ENCODE measurements at places on chromosomes 3 and 15. TPM values are rescaled to one million over a fixed set of nuclear protein-coding genes. Genes with fewer than 3 reads are reported as not detected.

- no peaks in the 10 kb centered on the region for H3K27me3 ChIP-seq
- H3K36me3 ChIP-seq = no peaks in the 10 kb centered on the region
- no peak overlapping the region for H3K27ac ChIP-seq
- no peak for DNase-seq
These were observed 14.3 kb downstream of the SIAH2 start for GRCh38 chr3:150748684-150749047.

GRCh38 chr3:4421121-4421520, 45.9 kb downstream of the SUMF1 start:
- H3K27me3 ChIP-seq = no peaks in the 10 kb centered on the region
- no peak overlapping the region for H3K4me3 ChIP-seq
- DNase-seq = no peak
- H3K36me3 ChIP-seq = peaks cover 28% of the 10 kb centered on the region
- H3K27ac ChIP-seq = no peak overlapping the region
- H3K4me1 ChIP-seq = peaks cover 4% of the 10 kb centered on the region

DNA sequence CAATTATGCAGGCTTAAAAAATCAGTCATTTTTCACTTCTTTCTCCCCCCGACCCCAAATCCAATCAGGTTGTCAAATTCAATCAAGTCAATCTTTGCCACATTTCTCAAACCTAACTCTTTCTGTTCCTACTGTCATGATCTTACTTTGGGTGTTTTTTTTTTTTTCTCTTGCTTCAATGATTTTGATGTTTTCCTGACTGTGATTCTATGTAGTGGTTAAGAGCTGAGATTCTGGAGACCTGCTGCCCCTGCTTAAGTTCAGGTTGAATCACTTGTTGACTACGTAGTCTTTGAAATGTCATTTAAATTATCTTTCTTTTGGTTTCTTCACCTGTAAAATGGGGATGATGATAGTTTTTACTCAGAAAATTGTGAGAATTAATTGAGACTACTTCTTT, 117.5 kb downstream of the TPRG1 start:
- H3K36me3 ChIP-seq = no peaks in the 10 kb centered on the region
- no peaks in the 10 kb centered on the region for H3K27me3 ChIP-seq
- no peak for DNase-seq
- H3K4me3 ChIP-seq = no peak overlapping the region
- no peaks in the 10 kb centered on the region for H3K4me1 ChIP-seq

GRCh38 chr15:81054236-81054635, 53.5 kb downstream of the TLNRD1 start:
- no peak overlapping the region for H3K4me3 ChIP-seq
- no peak overlapping the region for H3K27ac ChIP-seq
- H3K36me3 ChIP-seq = no peaks in the 10 kb centered on the region

DNA sequence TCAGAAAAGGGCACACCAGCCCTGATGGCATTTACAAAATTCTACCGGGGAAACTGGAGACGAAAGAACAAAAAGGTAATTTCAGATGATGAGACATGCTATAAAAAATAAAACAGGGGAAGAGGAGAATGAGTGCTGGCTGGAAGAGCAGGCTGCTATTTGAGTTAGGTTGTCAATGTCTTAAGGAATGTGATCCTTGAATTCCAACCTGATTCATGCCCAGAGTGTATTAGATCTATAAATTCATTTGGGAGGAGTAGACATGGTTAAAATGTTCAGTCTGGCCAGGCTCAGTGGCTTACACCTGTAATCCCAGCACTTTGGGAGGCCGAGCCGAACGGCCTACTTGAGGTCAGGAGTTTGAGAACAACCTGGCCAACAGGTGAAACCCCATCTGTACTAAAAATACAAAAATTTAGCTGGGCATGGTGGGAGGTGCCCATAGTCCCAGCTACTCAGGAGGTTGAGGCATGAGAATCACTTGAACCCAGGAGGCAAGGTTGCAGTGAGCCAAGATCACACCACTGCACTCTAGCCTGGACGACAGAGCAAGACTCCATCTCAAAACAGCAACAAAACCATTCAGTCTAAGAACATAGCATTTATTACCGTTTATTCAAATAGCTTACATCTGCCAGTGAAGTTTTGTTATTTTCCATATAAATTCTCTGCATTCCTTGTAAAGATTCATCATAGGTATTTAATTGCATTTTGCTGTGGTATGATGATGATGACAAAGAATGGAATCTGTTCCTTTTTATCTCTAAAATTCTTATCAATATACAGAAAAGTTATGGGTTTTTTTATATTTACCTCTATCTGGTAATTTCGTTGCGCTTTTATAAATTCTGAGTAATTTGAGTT, 126.7 kb upstream of the NR2E3 start:
- H3K4me3 ChIP-seq = no peak overlapping the region
- no peak overlapping the region for H3K27ac ChIP-seq
- no peaks in the 10 kb centered on the region for H3K27me3 ChIP-seq
- no peaks in the 10 kb centered on the region for H3K36me3 ChIP-seq

GRCh38 chr3:112092496-112093179, 6.4 kb downstream of the C3orf52 start:
- no peaks in the 10 kb centered on the region for H3K36me3 ChIP-seq
- peak overlapping the region; percentile 71 for H3K27ac ChIP-seq
- H3K4me3 ChIP-seq = no peak overlapping the region
- H3K4me1 ChIP-seq = peaks cover 46% of the 10 kb centered on the region

- no peak for DNase-seq
- no peak overlapping the region for H3K4me3 ChIP-seq
- no peaks in the 10 kb centered on the region for H3K36me3 ChIP-seq
- H3K27me3 ChIP-seq = no peaks in the 10 kb centered on the region
These were observed 185.8 kb upstream of the TTC14 start for GRCh38 chr3:180416111-180416594.

DNA sequence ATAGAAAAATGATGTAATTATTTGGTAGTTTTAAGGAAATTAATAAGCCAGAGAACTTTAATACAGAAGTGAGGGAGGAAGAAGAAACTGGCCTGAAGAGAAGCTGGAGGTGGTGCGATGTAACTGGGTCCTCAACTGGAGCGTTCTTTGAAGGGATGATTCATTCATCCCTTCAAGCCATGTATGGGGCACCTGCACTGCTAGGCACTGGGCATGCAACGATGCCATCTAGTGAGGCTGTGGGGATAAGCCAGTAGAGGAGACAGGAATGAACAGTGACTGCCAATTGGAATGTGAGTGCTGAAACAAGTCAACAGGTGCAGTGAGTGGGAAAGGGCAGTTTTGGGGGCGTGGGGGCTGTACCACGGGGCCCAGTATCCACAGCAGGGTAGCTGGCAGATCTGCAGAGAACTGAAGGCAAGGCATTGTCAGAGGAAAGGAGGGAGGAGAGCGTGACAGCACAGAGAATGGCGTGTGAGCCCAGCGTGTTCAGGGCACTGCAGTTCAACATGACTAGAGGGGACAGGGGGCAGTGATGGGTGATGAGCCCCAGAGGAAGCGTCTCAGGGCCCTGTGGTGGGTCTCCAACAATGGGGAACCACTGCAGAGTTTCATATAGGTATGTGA, 3.8 kb upstream of the KIF23 start:
- peak; percentile 53 for DNase-seq
- no peaks in the 10 kb centered on the region for H3K27me3 ChIP-seq
- H3K36me3 ChIP-seq = no peaks in the 10 kb centered on the region
- peaks cover 19% of the 10 kb centered on the region for H3K4me1 ChIP-seq
- no peak overlapping the region for H3K4me3 ChIP-seq

- no peaks in the 10 kb centered on the region for H3K36me3 ChIP-seq
- no peak overlapping the region for H3K4me3 ChIP-seq
- H3K27ac ChIP-seq = no peak overlapping the region
These were observed 325.5 kb downstream of the SI start for GRCh38 chr3:164752812-164753211.

GRCh38 chr15:60370869-60371136, 27.0 kb downstream of the ANXA2 start:
- no peaks in the 10 kb centered on the region for H3K27me3 ChIP-seq
- H3K27ac ChIP-seq = peak overlapping the region; percentile 81
- peaks cover 24% of the 10 kb centered on the region for H3K36me3 ChIP-seq
- no peak for DNase-seq
- no peak overlapping the region for H3K4me3 ChIP-seq

- no peak for DNase-seq
- no peaks in the 10 kb centered on the region for H3K4me1 ChIP-seq
- H3K4me3 ChIP-seq = no peak overlapping the region
- H3K27me3 ChIP-seq = no peaks in the 10 kb centered on the region
These were observed 70.3 kb upstream of the BBX start for GRCh38 chr3:107452436-107452835.

GRCh38 chr3:190619761-190620160, 105.9 kb downstream of the IL1RAP start:
- no peak for DNase-seq
- H3K4me1 ChIP-seq = peaks cover 6% of the 10 kb centered on the region
- no peaks in the 10 kb centered on the region for H3K27me3 ChIP-seq
- peaks cover 10% of the 10 kb centered on the region for H3K36me3 ChIP-seq

GRCh38 chr15:65611888-65612615, 1.1 kb upstream of the INTS14 start:
- peaks cover 1% of the 10 kb centered on the region for H3K36me3 ChIP-seq
- no peaks in the 10 kb centered on the region for H3K27me3 ChIP-seq
- peaks cover 31% of the 10 kb centered on the region for H3K4me1 ChIP-seq
- peak overlapping the region; percentile 84 for H3K27ac ChIP-seq

GRCh38 chr3:45868213-45868612, 18.1 kb upstream of the CCR9 start:
- H3K36me3 ChIP-seq = no peaks in the 10 kb centered on the region
- no peak overlapping the region for H3K4me3 ChIP-seq
- no peaks in the 10 kb centered on the region for H3K27me3 ChIP-seq

GRCh38 chr3:56025326-56025725, 442.9 kb downstream of the ERC2 start:
- H3K27me3 ChIP-seq = no peaks in the 10 kb centered on the region
- no peaks in the 10 kb centered on the region for H3K36me3 ChIP-seq
- DNase-seq = peak; percentile 31
- H3K27ac ChIP-seq = no peak overlapping the region

DNA sequence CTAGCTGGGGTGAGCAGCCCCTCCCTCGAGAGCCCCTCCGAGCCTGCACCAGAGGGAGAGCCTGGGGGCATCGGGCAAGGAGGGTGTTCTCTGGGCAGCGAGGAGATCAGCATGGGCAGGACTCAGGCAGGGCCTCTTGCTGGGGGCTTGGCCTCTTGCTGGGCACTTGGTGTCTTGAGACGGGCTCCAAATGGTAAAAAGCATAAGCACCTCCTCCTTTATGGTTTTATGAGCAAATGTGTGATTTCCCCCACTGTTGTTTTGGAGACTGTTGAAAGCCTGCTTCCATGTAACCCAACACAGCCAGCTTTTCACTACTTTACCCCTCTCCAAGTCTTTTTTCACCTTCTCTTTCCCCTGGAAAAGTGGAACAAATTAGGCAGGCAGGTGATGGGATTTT, 239.3 kb downstream of the TLE3 start:
- H3K27ac ChIP-seq = no peak overlapping the region
- no peak overlapping the region for H3K4me3 ChIP-seq
- no peaks in the 10 kb centered on the region for H3K36me3 ChIP-seq
- H3K4me1 ChIP-seq = no peaks in the 10 kb centered on the region

DNA sequence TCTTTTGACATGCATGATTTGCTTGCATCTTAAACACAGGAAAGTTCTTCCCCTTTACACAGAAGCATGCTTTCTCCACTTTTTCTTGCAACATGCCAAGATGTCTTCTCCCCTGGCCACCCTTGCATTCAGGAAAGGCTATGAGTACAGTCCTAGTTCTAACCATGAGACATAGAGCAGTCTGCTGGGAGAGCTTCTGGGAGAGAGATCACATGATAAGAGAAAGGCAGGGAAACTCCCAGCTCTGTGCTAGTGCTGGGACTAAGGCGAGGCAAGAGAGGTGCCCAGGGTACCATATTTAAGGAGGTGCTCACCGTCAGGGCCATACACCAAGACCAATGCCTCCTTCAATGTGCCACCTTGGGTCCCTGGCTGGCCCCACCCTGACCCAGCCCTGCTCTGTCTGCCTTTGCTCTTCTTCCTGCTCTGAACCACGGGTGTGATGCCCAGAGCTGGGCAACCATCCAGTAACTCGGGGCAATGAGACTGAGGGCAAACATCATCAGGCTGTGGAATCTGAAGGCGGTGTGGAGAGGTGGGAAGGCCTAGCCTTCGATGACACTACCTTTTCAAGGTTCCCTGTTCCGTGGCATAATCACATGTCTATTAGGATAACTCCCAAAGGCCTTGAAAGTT, 77.4 kb upstream of the PRR20G start:
- no peak overlapping the region for H3K4me3 ChIP-seq
- no peaks in the 10 kb centered on the region for H3K4me1 ChIP-seq
- no peaks in the 10 kb centered on the region for H3K36me3 ChIP-seq
- DNase-seq = no peak
- no peak overlapping the region for H3K27ac ChIP-seq
- no peaks in the 10 kb centered on the region for H3K27me3 ChIP-seq

- no peak for DNase-seq
- peaks cover 4% of the 10 kb centered on the region for H3K36me3 ChIP-seq
- H3K4me3 ChIP-seq = no peak overlapping the region
- H3K27ac ChIP-seq = no peak overlapping the region
- no peaks in the 10 kb centered on the region for H3K27me3 ChIP-seq
These were observed 78.9 kb downstream of the CDIN1 start for GRCh38 chr15:36658312-36658711.

DNA sequence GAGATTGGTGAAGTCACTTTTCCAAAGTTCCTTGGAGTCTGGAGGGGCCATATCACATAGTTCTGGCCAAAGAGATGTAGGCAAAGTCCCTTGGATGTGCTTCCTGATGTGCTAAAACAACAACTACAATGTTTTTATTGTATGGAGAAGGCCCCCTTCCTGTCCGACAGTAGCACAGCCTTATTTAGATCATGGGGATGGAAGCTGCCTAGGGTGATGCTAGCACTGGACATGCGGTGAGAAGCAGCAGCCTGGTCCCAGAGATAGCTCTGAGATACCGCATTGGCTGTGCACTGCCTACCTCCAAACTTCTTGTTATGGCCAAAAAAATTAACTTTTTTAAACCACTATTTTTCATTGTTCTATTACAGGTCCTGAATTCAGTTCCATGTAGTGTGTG, 137.6 kb downstream of the AQP9 start:
- H3K27me3 ChIP-seq = no peaks in the 10 kb centered on the region
- no peak overlapping the region for H3K27ac ChIP-seq
- no peak overlapping the region for H3K4me3 ChIP-seq

- H3K36me3 ChIP-seq = no peaks in the 10 kb centered on the region
- H3K4me3 ChIP-seq = no peak overlapping the region
- DNase-seq = no peak
These were observed 294.7 kb upstream of the MEIS2 start for GRCh38 chr15:37395100-37395468.

The RAD18 gene
- total RNA-seq = 1.4 TPM

The RIOX2 gene
- total RNA-seq = 16.1 TPM

The EBLN2 gene
- not detected for total RNA-seq

The LSAMP gene
- total RNA-seq = 20.7 TPM

The WDR93 gene
- not detected for total RNA-seq

The GREM1 gene
- total RNA-seq = 6.7 TPM

The SI gene
- total RNA-seq = 1.2 TPM

The IL16 gene
- 21.0 TPM for total RNA-seq

The PEX5L gene
- total RNA-seq = not detected

The IMP3 gene
- 39.8 TPM for total RNA-seq

The GOLGA6D gene
- not detected for total RNA-seq

The ADCY5 gene
- total RNA-seq = 28.3 TPM

The GOLGA8R gene
- 0.72 TPM for total RNA-seq

Measured in stomach (tissue), 19 donors.